Stimulated activated CD8-positive, alpha-beta memory T cell treated with anti-CD3 and anti-CD28 coated beads, Interleukin-7, amount 100 ng/mL, for 1 hour (primary cell): ENCODE measurements at places on chromosomes 7 and 10.

GRCh38 chr7:37031571-37032257, 307.4 kb upstream of the AOAH start:
- DNase-seq: peak; percentile 1

GRCh38 chr7:73622909-73623797, 1.2 kb downstream of the MLXIPL start:
- no peak for DNase-seq

- no peak for DNase-seq
Observed at GRCh38 chr7:29193316-29194205, 1.0 kb upstream of the CHN2 start.

DNA sequence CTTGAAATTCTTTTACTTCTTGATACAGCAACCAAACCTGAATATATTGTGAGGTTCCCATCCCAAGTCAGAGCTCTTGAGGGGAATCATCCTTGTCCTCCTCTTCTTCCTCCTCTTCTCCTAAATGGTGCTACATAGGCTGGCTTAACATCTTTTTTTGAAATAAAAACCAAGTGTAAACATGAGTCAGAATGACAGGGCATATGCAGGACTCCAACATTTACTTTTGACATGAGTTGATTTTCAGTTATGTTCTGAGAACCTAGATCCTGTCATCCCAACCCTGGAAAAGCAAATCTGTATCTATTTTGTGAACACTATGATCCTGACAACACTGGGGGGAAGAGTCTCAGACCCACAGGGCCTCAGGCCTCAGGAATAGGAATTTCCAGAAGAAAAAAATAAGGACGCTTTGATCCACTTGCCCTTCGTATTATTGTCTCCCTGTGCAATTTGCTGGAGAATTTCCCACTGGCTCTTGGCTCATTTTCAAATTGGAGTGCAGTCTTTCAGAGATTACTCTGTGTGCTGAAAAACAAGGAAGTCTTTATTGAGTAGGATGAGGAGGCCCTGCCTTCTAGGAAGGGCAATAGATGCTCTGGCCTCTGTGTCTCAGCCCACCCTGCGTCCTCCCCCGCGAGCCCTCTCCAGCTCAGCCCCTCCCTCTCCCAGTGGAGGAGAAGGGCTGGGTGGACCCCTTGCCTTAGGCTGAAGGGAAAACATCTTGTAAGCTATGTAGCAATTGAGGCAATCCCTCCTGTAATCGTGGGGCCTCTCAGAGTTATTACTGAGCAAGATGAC, 121.6 kb downstream of the CREB5 start:
- DNase-seq: no peak

DNA sequence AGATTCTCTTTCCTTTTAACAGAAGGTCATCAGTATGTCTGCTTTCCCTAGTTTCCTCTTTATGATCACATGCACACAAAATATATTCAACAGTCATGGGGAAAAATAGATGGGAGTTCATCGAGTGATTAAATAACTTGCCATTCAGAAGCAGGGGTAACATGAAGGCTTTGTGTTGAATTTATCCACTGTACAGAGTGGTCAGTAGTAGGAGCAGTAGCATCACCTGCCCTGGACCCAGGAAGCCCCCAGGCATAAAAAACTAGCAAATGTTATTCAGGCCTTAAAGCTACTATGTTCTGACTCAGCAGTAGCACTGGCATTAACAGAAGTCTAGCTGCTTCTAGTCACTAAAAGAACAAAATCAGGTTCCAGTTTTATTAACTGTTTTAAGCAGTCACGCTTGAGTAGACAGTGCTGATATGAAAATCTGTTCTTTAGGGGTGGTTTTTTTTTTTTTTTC, 31.4 kb upstream of the FAM133B start:
- DNase-seq: no peak

GRCh38 chr10:97810446-97810845, 38.6 kb upstream of the SFRP5 start:
- no peak for DNase-seq

DNA sequence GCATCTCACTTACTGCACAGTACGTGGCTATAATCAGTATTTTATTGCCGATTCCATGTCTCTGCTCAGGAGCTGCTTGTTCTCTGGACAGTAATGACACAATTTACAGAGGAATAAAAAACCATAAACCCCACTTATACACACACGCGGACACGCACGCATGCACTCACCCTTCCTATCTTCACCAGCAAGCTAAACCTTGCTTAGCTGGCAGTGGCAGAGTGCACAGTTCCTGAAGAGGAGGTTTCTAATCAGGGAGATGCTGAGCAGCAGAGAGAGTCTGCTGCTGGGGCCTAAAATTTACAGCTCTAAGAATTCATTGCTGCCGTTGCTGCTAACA, 66.3 kb downstream of the SND1 start:
- no peak for DNase-seq

- no peak for DNase-seq
Observed at GRCh38 chr10:127354992-127355391, 158.6 kb upstream of the INSYN2A start.

DNA sequence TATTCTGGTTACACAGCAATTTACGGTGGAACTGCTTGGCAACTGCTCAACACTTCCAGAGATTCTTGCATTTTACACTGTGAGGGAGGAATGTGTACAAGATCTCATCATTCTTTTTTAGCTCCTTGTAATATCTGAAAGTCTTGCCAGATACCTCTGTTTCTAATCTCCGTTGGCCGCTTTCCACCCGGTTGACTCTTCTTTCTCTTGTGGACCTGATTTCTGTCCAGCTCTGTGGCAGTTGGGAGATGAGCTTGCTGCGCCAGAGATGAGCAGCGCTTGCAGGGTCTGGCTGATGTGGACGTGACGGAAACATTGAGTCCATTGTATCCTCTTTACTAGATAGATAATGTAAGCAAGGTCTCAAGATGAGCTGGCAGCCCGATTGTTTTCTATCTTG, 27.6 kb downstream of the SPAG6 start:
- DNase-seq: no peak

DNA sequence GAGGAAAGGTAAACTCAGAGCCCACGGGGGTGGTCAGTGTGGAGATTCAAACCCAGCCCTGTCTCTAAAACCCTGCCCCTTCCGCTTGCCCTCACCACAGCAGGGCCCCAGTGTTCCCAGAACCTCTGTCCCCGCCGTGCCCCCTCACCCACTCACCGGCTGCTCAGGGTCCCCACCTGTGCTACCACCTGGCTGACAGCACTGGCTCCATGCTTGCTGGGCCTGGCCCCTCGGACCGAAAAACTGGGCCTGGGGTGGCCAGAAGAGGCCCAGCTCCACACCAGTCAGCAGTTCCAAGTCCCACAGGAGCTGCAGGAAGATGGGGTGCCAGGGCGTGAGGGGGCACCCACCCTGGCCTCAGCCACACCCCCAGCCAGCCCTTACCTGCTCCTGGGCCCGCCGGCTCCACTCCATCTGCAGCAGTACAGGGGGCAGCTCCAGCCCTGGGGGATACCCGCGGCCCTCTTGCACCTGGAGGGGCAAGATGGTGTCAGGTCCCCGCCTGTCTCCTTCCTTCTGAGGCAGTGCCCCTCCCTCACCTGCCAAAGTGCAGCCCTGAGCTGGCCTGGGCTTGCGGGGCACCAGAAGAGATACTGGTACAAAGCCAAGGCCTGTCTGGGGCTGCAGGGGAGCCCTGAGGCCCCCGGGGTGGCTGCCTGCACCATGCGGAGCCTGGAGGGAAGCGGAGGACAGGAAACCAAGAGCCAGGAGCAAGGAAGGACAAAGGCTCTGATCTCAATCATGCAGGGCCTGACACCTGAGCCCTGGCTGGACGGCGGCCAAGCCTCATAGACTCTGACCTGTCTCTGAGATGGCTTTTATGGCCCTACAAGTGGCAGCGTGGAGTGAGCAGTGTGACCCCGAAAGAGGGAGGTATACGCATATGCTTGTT, 11.7 kb downstream of the ATP6V1F start:
- DNase-seq: no peak

DNA sequence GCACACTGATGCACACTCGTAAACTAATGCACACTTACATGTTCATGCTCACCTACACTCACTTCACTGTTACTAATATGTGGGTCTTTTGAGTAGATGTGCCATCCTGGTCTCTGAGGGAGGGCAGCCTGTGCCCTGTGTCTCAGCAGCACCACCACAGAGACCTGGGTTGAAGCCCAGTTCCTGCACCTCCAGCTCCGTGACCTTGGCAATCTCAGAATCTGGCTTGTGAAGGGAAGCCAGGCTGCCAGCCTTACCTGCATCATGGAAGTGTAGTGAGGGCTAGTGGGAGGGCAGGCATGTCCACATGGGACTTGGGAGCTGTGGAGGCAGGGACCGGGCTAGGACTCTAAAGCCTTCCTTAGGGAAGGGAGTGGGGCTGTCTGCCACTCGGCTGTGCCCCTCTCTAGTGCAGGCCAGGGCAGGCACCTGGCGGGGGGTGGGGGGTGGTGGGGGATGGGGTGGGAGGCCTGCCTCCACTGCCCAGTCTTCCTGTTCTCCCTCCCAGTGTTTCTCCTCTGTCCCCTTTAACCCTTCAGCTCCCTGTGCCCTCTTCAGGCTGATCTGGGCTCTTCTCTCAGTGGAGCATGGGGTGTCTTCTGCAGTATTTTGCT, 8.1 kb downstream of the ADCY1 start:
- DNase-seq: no peak

DNA sequence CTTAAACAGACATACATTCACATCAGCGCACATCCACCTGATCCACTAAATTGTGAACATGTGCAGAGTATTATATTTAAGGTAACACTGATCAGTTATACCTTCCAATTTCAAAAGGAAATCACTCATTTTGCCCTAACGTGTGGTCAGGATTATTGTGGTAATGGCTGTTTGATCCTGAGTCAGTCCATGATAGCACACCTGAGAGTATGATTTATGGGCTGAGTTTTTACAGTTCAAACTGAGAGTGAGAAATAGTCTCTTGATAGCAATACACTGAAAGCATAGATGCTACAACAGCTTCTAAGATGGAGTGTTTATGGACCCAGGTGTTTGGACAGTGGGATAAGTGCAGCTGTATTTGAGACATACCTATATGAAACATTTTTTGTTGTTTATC, 96.7 kb downstream of the KIF20B start:
- no peak for DNase-seq

- DNase-seq: no peak
Observed at GRCh38 chr10:52597189-52597863, 175.3 kb downstream of the MBL2 start.

DNA sequence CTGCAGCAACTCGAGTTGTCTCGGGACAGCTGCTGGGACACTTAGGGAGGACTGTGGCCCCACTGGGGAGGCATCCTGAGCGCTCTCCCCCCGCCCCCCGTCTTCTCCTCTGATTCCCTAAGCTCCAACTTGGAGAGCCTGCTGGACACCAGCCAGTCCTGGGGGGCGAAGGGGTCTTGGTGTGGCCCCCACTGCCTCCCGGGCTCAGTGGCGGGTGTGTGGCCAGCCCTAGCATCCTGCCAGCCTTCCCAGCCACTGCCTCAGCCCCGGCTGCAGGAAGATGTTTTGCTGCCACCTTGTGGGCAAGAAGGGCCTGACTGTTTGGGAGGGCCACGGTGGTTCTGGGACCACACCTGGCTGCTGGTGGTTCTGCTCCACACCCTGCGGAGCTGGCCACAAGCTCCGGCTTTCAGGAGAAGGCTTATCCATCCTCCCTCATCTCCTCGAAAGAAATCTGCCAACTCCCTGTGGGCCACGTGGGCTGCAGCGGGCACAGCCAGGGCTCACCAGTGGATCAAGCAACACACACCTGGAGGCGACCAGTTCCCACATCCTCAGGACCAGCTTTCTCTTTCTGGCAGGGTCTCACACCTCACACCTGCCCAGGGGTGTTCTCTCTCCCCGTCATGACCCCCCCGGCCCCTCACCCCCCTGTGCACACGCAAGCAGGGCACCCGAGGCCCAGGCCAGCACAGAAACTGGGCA, 24.8 kb downstream of the AGAP3 start:
- DNase-seq: peak; percentile 68

DNA sequence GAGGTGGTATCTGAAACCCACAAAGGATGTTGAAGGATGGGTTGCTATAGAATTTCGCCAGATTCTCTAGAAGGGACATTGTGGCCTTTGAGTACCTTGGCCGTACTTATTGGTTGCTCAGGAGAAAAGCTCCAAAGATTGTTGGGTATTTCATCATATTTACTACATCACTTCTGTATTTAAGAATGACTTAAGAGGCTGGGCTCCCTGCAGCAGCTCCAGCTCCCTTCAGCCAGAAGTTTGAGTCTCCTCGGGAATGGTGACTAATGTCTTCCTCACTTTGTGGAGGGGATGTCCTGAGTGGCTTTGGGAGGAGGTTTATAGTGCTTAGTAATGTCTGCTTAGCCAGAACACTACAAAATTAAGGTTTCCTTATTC, 18.1 kb downstream of the MINDY4 start:
- no peak for DNase-seq

DNA sequence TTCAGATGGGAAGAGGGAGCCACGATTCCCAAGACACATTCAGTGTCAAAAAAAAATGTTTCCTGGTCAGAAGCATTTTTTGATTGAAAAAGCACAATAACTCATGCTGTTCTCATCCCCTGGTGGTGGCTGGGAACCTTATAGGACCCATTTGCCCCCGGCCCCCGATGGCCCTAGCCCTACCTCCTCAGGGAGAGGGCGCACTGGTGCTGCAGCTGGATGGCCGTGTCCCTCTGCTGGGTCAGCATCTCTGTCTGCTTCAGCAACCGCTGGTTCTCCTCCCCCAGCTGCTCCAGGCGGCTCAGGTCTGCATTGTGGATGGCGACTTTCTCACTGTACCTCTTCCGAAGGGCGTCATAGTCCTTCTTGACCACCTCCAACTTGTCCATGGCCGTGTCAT, 83.3 kb downstream of the DLG5 start:
- no peak for DNase-seq

DNA sequence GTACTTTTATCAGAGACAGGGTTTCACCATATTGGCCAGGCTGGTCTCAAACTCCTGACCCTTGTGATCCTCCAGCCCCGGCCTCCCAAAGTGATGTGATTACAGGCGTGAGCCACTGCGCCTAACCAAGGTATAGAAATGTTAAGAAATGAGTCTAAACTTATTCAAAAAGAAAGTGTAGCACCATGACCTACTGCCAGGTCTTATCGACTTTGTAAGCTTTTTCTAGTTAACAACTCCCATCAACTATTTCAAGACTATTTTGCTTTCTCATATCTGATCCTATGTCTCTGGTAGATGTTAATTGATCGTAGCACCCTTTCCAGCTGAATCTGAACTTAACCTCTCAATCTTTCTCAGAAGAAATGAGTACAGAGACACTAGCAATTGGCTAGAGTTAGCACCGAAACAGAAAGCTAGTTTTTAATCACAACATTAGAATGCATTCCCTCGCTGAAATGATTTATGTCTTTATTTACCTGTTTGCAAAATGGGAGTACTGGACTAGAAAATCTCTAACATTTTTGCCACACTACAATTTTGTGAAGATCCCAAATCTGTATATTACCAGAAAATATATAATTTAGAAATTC, 114.0 kb upstream of the HGF start:
- DNase-seq: no peak

- DNase-seq: no peak
Observed at GRCh38 chr10:80421707-80422536, 13.6 kb downstream of the PRXL2A start.

DNA sequence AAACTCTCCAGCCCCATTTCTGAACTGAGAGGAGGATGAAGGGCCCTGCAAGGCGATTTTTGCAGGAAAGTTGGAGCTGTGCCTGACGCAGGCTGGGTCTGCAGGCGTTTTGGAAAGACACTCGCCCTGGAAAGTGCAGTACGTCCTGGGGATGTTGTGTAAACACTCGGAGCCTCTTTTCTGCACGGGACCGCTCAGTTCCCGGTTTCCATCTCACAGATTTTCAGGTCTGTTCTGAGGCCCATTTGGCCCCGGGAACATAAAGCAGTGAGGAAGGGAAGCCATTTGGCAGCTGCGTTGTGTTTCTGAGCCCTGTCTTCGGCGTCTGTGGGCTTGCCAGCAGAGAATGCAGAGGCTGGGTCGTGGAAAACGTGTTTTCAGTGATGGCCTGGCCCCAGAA, 655.0 kb upstream of the MGMT start:
- DNase-seq: no peak
